ENCODE measurements at places on chromosomes 2 and 18. TPM values are rescaled to one million over a fixed set of nuclear protein-coding genes. Genes with fewer than 3 reads are reported as not detected.

DNA sequence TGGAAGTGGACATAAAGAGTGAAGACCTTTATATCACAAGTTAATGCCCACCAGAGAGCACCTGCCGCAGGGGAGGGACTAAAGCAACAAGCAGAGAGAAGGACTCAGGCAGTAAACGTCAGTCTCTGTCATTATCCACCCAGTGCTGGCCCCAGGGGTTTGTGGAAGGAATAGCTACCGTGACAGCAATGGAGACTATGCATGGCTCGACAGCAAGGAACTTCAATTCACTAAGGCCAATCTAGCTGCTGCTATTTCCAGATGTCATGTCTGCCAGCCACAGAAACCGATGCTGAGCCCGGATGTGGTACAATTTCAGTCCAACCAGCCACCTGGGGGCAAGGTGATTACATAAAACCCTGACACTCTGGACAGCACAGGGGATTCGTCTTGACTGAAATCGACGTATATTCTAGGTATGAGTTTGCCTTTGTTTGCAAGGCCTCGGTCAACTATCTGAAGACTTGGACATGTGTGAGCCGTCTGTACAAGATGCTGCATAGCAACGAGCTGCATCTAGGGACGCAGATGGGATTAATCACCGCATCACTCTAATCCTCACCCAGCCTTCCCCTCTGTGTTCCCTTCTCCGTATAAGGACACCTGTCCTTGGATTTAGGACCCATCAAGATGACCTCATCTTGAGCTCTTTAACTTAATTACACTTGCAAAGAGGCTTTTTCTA lies 154.1 kb upstream of the SH3BP4 start:
- DNase-seq: no peak

DNA sequence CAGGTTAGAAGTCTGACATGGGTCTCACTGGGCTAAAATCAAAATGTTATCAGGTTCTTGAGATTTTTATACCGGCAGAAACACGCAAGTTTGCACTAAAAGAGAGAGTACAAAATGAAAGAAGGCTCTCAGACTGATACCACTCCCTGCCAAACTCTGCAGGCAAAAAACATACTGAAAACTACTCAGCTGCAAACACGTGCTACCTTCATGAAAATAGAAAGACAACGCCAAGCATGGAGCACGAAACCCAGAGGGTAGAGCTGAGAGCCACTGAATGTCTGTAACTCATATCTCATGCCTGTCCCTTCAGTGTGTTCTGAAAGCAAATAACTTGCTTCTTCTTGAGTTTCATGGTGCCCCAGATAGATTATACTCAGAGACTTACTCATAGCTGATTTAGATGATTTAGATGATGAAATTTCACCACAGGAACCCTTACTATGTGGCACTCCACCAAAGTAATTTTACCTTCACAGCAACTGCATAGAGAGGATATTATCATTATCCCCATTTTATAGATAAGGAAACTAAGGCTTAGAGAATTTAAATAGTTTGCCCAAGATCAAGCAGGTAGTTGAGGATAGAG lies 313.0 kb upstream of the SLC39A10 start:
- no peak for DNase-seq

PAX3 gene
- total RNA-seq: 0.31 TPM

DNA sequence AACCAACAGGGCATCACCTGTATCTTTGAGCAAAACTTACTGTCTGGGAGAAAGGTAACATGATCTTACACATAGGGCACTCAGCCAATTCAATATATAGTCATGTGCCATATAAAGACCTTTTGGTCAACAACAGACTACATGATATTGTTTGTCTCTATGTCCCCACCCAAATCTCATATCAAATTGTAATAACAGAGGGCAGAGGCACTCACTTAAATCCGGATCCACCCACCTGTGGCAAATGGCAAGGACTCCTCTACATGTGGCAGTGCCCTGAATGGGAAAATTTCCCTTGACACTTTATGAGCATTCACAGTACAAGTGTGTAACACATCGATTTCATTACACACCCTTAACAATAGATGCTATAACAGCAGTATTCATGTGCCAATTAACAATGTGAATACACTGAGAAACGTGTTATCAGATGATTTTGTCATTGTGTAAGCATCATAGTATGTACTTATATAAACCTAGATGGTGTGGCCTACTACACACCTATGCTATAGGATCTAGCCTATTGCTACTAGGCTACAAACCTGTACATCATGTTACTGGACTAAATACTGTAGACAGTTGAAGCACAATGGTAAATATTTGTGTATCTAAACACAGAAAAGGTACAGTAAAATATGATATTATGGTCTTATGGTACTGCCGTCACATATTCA lies 64.2 kb downstream of the STRADB start:
- no peak for DNase-seq

GRCh38 chr2:44093970-44094369 lies 74.7 kb upstream of the PPM1B start:
- no peak for DNase-seq

TUBA4B gene
- not detected for total RNA-seq

DNA sequence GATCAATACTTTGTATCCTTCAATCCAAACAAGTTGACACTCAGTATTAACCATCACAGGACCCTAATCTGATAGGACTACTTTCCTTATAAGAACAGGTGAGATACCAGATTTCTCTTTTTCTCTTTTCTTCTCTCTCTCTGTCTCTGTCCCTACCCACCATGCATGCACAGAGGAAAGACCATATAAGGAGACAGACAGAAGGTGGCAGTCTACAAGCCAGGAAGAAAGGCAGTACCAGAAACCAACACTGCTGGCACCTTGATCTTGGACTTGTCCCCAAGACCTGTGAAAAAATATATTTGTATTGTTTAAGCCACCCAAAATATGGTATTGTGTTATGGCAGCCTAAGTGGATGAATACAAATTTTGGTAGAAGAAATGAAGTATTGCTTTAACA lies 156.2 kb upstream of the KCNH7 start:
- DNase-seq: no peak

INHBB gene
- 5.0 TPM for total RNA-seq

HS1BP3 gene
- 10.3 TPM for total RNA-seq

DNA sequence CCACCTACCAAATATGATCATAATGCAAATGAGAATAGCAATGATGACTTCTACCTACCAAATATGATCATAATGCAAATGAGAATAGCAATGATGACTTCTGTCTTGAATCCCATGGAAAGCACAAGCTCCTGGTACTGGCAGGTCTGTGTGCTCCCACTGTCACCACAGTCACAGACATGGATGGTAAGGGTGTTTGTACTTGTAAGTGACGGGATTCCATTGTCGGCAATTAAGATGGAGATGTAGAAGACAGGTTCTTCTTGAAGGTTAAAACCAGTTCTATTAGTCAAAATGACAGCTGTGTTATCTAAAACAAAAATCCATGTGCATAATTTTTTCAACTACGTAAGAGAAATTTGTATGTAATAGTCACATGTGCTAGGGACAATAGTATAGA lies 95.0 kb downstream of the CDH19 start:
- DNase-seq: no peak

ALPG gene
- total RNA-seq: not detected

DNA sequence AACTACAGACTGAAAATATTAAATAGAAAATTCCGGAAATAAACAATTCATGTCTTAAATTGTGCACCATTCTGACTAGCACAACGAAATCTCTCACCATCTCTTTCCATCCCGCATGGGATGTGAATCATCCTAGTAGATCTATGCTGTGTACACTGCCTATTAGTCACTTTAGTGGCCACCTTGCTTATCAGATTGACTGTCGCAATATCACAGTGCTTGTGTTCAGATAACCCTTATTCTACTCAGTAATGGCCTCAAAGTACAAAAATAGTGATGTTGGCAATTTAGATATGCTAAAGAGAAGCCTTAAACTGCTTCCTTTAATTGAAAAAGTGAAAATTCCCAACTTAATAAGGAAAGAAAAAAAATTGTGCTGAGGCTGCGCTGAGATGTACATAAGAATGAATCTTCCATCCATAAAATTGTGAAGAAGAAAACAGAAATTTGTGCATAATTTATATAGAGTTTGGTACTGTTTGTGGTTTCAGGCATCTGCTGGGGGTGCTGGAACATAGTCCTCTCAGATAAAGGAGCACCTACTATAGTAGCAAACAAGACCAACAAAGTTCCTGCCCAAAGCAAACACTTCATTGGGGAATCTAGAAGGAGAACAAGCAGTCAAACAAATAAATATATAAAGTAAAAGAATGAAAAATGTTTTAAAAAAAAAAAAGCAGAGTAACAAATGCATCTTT lies 12.0 kb downstream of the PSMD1 start:
- no peak for DNase-seq

SNTG2 gene
- 4.1 TPM for total RNA-seq

- DNase-seq: no peak
Measured at GRCh38 chr18:39340418-39340817, 1774.8 kb upstream of the CELF4 start.

DNA sequence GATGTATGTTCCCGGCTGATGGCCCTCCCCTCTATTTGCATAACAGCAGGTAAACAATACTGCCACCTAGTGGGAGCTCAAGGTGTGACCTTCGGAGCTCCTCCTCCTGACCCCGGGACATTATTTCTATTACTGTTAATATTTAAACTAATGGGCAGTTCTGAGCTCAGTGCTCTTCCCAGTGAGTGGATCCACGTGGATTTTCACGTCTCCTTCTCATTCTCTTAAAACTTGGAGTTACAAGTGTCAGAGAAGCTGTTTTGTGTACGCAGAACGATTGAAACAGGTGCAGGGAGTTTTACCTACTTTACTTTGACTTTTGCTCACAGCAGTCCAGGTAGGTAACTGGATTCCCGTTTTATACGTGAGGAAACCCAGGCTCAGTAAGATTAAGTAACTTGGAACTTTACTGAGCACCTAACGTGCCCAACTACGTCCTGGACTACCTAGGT lies 127.3 kb downstream of the PRKCE start:
- no peak for DNase-seq

- DNase-seq: no peak
Measured at GRCh38 chr18:74587441-74587840, 10.2 kb upstream of the ZNF407 start.

COL5A2 gene
- total RNA-seq: 18.9 TPM

GRCh38 chr2:106117347-106117746 lies 76.8 kb downstream of the UXS1 start:
- no peak for DNase-seq

NMS gene
- not detected for total RNA-seq

CD28 gene
- 0.78 TPM for total RNA-seq

DNA sequence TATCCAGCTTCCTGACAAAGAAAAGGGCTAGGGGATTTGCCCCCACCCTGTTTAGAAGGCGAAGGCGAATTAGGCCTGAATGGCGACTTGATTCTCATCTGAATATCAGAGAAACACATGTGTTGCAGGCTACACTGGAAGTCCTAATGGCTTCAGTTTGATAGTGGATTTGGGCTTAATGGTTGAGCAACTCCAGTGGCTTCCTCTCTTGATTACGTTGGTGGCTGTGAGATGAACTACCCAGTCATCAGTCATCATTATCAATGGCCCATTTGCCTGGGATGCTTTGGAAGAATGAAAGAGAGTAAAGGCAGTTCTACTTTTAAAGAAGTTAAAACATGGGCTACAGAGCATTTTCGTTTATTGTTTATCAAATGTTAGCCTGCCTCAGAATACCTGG lies 60.9 kb upstream of the IL1R1 start:
- DNase-seq: no peak

GRCh38 chr2:185318271-185318724 lies 420.3 kb upstream of the FSIP2 start:
- DNase-seq: no peak

DNA sequence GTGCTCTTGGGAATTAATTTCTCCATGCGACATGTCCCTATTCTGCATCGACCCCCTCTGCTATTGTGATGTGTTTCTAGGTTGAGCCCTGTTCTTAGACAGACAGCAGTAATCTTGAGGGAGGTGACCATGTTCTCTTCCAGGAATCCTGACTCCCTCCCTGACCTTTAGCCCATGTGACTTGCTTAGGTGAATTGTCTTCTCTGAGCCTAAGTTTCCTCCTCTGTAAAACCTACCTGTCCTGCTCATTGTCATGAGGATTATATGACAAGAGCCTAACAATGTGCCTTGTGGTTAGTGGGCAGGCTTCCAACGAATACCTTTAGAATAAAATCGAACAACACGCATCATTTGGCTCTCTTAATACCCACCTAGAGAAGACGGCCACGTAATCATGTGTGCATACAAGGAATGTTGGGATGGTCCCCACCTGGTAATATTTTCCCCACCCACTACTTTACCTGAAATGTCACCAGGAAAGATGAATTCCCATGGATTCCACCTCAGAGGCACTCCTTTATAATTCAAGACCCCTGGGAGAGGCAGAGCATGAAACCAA lies 59.8 kb downstream of the HAUS1 start:
- no peak for DNase-seq

GRCh38 chr2:23299476-23300195 lies 85.3 kb upstream of the KLHL29 start:
- no peak for DNase-seq

DNA sequence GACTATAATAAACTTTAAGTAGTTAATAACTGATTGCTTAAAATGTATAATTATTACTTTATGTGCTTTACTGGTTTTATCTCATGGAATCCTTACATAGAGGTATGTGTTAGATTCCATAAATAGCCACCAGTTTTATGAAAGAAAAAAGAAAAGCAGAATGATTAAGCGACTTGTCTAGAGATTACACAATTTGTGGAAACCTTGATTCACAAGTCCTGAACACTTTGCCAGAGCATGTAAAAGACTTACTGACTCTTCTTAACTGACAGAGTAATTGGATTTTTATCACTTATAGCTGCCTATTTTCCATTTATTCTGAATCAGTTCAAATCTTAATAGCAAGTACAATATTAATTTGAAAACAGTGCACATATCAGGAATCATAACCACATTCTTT lies 448.7 kb upstream of the NETO1 start:
- DNase-seq: no peak

ONECUT2 gene
- 0.78 TPM for total RNA-seq

GRCh38 chr2:1756456-1756855 lies 12.1 kb upstream of the PXDN start:
- no peak for DNase-seq

DNA sequence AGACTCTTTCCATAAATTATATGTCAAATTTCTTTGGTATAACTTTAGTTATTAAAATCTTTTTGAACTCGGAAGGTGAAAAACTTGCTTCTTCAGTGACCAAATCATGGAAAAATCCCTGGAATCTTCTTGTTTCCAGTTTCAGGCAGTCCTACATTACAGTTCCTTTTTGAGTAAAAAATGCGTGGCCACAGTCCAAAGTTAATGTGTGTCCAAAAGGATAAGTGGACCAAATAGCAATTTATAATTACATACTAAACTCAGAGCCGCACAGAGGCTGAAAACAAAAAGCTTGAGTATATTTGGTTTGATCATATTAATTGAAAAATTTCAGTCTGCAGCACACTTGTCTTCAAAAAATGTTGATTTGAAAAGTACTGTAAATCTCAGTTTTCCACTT lies 28.4 kb upstream of the DYNC2LI1 start:
- no peak for DNase-seq

DNA sequence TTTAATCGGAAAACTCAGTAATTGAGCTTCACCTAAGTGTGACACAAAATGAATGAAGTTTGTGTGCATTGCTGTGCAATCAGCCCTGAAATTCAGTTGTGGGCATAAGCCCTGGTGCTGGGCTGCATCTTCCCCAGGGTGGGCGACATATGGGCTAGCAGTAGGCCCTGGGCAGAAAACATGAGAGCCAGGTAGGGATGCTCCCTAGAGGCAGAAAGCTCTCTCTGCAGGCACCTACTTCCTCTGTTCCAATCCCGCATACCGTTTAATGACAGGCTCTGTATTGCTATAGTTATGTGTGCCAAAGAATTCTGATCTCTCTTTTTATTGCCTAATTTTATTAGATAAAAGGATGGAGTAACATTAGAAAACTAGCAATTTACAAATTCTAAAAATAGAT lies 456.7 kb downstream of the NRXN1 start:
- no peak for DNase-seq
